ENCODE measurements at places on chromosomes 11 and 22.
A peak's percentile ranks its signal among the peaks of the same experiment; 100 is the strongest.

GRCh38 chr22:35600476-35600875 is 16.7 kb downstream of the MB start:
- no peak for DNase-seq

GRCh38 chr11:126969865-126970479 is 30.6 kb downstream of the KIRREL3 start:
- DNase-seq = peak; percentile 23

GRCh38 chr11:30775233-30775522 is 189.0 kb upstream of the MPPED2 start:
- no peak for DNase-seq

DNA sequence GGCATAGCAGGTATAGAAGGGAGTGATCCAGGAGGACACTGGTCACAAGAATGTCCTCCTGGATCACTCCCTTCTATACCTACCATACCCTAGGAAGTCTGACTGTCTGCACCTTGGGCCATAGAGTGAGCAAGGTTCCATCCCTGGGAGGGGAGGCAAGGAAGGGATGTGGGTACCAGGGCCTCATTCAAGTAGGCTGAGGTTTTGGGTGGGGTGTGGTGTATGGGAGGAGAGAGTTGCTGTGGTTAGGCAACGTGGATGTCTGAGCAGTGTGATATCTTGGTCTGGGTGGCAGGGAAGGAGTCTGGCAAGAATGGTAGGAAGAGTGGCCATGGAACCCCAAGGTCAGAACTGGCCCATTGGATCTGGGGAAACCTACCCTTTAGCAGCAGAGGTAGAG is 13.2 kb downstream of the PPFIBP2 start:
- no peak for DNase-seq

- no peak for DNase-seq
These were observed 79.9 kb downstream of the GRAMD1B start for GRCh38 chr11:123509737-123510578.

- no peak for DNase-seq
These were observed 53.4 kb upstream of the WNT7B start for GRCh38 chr22:46030231-46030880.

GRCh38 chr11:121236115-121237001 is 56.2 kb upstream of the SC5D start:
- DNase-seq = no peak

DNA sequence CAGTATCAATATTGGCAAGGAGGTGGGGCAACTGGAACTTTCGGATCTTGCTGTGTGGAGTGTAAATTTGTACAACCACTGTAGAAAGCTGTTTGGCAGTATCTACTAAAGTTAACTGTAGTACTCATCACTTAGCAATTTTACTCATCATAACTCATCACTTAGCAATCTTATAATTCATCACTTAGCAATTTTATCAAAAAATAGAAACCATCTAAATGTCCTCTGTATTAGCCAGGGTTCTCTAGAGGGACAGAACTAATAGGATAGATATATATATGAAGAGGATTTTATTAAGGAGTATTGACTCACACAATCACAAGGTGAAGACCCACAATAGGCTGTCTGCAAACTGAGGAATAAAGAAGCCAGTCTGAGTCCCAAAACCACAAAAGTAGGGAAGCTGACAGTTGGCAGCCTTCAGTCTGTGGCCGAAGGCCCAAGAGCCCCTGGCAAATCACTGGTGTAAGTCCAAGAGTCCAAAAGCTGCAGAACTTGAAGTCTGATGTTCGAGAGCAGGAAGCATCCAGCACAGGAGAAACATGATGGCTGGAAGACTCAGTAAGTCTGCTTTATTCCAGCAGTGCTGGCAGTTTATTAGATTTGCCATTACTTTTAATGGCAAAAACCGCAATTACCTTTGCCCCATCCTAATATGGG is 92.9 kb upstream of the USP47 start:
- DNase-seq = no peak

Measured in HuH-7 (cell line).